Regular cardiac myocyte (primary cell): ENCODE measurements at places on chromosomes 6 and 20. TPM values are rescaled to one million over a fixed set of nuclear protein-coding genes. Genes with fewer than 3 reads are reported as not detected.

Gene GCNT2
- total RNA-seq = 0.19 and 1.4 TPM in 2 replicates

Gene BEND6
- total RNA-seq = 10.0 and 13.8 TPM in 2 replicates

Gene JPH2
- 0.96 and 2.5 TPM in 2 replicates for total RNA-seq

Gene CDK5RAP1
- total RNA-seq = 17.2 and 23.4 TPM in 2 replicates

Gene TSHZ2
- total RNA-seq = 0.19 and 1.4 TPM in 2 replicates

Gene GJE1
- total RNA-seq = not detected in 2 replicates

Gene FAM110A
- 0.85 and 2.9 TPM in 2 replicates for total RNA-seq

Gene MUC22
- not detected in 2 replicates for total RNA-seq

Gene PFDN6
- 49.3 and 78.0 TPM in 2 replicates for total RNA-seq

Gene RIOK1
- total RNA-seq = 15.2 and 27.8 TPM in 2 replicates

Gene SDCBP2
- 2.3 TPM in 2 replicates for total RNA-seq

Gene BEND3
- total RNA-seq = 1.4 and 2.5 TPM in 2 replicates

Gene SNPH
- total RNA-seq = 12.7 and 13.6 TPM in 2 replicates

Gene ZSCAN23
- total RNA-seq = 1.9 and 3.9 TPM in 2 replicates

Gene CBFA2T2
- total RNA-seq = 3.3 and 3.7 TPM in 2 replicates

Gene POFUT1
- 43.1 and 53.3 TPM in 2 replicates for total RNA-seq

Gene HNF4A
- under 0.01 and 0.19 TPM in 2 replicates for total RNA-seq

Gene ACTR5
- total RNA-seq = 5.9 and 7.5 TPM in 2 replicates

Gene GSTA1
- total RNA-seq = not detected in 2 replicates

Gene C2
- total RNA-seq = 0.38 and 6.8 TPM in 2 replicates

Gene TRIM15
- not detected in 2 replicates for total RNA-seq

Gene UNC5CL
- under 0.01 TPM in 1 of 2 replicates, not detected in the other for total RNA-seq
